ENCODE measurements at places on chromosomes 12 and 14.

- DNase-seq, result no peak
These were observed 15.6 kb upstream of the SUPT16H start for GRCh38 chr14:21399311-21399870.

- DNase-seq, result no peak
These were observed 16.7 kb downstream of the ULK1 start for GRCh38 chr12:131911028-131911650.

GRCh38 chr12:33562401-33562800, 122.8 kb upstream of the SYT10 start:
- DNase-seq, result no peak

- DNase-seq, result no peak
These were observed 13.5 kb downstream of the EXD2 start for GRCh38 chr14:69204753-69205152.

DNA sequence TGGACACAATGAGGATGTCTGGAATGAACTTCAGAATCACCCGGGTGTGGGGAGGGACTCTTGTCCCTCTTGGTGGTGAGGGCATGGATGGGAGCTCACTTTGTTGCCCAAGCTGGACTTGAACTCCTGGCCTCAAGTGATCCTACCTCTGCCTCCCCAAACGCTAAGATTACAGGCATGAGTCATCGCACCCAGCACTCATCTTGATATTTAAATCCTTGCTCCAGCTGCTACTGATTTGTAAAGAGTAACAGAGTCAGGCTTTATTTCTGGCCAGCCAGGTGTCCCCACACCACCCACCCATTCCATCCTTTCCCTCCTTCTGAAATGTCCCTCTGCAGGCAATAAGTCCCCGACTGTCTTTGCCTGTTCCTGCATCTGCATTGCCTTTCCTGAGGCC, 4.9 kb downstream of the DDX54 start:
- DNase-seq, result no peak

- DNase-seq, result peak; percentile 63
These were observed 10.9 kb downstream of the C12orf43 start for GRCh38 chr12:121005346-121005815.

- no peak for DNase-seq
These were observed 14.8 kb downstream of the DDX24 start for GRCh38 chr14:94066089-94066676.

DNA sequence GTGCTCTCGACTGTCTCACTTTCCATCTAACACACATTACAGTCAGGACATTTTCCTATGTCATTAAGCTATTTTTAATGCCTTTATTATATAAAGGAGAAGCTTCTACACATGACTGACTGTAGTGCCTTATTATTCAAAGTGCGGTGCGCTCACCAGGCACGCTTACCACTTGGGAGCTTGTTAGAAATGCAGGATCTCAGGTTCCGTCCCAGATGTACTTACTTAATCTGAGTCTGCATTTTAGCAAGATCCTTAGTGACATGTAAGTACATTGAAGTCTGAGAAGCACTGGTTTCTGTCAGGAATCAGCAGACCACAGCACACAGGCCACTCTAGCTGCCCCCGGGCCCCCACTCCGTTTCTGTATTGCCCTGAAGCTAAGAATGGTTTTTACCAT, 44.7 kb upstream of the MDM1 start:
- DNase-seq, result no peak

GRCh38 chr12:1579651-1580435, 14.5 kb downstream of the FBXL14 start:
- DNase-seq, result no peak

- DNase-seq, result no peak
These were observed 12.5 kb downstream of the TAS2R13 start for GRCh38 chr12:10896854-10897253.

DNA sequence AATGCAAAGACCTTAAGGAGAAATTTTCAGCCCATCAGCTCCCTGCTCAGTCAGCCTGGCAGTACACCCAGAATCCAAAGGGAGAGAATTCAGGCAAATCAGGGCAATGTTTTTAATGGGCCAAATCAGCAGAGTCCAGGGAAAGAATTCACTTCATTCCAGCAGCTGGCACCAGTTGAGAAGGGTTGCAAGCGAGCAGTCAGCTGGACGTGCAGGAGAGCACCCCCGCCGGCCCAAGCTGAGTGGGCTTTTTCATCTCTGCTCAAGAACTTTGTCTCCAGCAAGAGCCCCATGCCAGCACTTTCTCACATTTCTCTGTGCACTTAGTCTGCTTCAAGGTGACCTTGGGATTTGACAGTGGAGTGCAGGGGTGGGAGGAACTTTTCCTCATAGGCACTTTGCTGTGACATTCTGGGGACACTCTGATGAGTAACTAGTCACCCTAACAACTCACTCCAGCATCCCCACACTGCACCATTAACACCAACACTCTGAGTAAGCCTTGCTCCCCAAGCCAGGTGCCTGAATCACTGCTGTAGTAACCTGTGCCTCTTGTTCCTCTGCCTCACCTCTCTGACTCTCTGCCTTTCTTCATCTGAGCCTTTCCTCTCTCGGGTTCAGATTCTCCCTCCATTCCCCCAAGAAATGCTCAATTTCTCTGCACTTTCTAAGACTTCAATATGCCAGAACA, 2.2 kb downstream of the ENDOU start:
- DNase-seq, result no peak

GRCh38 chr12:113097716-113098440, 37.7 kb downstream of the RASAL1 start:
- no peak for DNase-seq

- no peak for DNase-seq
These were observed 520 bp downstream of the CSRP2 start for GRCh38 chr12:76878099-76878898.

DNA sequence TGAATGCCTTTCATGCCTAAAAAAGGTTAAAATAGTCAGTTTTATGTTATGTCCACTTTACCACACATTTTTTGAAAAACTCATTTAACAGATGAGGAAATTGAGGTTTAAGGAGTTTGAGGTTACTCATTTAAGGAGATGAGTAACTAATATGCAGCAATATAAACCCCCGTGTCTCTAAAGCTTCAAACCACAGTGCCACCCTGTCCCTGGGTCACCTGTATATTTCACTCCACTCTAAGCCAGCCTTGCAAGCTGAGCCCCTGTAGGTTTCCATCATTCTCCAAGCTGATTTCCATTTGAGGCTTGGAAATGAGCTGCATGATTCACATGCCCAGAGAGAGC, 64.4 kb downstream of the NUAK1 start:
- no peak for DNase-seq

DNA sequence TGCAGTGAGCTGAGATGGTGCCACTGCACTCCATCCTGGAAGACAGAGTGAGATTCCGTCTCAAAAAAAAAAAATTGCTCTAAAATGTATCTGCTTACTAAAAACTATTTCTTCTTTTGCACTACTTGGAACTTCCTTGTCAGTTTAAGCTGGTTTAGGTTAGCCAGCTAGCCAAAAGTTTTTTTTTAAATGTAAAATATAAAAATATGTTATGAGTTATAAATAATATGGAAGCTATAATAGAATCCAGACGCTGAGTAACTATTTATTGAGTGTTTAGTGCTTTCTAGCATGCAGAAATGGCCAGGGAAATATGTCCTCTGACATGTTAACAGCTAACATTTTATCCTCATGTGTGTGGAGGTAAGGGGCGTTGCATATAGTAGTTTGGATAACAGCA, 85.6 kb downstream of the PLEKHA5 start:
- no peak for DNase-seq

- DNase-seq, result no peak
These were observed 50.2 kb upstream of the HSPB8 start for GRCh38 chr12:119128527-119128926.

DNA sequence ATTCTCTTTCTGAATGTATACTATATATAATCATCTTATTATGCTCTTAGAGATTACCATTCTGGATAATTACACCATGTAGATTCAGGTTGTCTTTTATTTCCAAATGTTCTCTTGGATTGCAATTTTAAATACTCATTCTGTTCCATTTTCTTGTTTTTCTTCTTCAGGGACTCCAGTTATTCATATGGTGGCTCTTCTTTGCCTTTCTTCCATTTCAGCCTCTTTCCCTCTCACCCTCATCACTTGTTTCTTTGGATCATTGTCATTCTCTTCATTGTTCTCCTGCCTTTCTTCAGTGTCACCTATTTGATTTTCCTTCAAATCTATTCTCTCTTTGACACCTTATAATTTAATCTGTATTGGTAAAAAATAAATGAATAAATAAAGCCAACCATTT, 182.0 kb downstream of the ITPR2 start:
- DNase-seq, result no peak

DNA sequence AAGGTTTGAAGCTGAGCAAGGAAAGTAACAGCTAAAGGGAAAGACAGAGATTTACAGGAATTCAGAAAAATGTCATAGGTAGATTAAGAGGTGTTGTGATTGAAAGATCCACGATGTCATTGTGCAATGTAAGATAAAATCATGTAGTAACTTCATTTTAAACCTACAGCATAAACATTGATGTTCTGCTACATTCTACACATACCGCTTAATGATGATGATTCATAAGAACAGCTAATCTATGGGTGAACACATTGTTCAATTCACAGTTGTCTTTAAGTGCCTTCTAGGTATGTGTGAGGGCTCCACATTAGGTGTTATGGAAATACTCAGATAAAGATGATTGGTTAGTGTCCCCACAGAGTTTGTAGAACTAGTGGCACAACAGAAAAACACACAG, 170.9 kb downstream of the GRIP1 start:
- DNase-seq, result no peak

GRCh38 chr12:60853407-60853806, 1257.6 kb downstream of the SLC16A7 start:
- no peak for DNase-seq

DNA sequence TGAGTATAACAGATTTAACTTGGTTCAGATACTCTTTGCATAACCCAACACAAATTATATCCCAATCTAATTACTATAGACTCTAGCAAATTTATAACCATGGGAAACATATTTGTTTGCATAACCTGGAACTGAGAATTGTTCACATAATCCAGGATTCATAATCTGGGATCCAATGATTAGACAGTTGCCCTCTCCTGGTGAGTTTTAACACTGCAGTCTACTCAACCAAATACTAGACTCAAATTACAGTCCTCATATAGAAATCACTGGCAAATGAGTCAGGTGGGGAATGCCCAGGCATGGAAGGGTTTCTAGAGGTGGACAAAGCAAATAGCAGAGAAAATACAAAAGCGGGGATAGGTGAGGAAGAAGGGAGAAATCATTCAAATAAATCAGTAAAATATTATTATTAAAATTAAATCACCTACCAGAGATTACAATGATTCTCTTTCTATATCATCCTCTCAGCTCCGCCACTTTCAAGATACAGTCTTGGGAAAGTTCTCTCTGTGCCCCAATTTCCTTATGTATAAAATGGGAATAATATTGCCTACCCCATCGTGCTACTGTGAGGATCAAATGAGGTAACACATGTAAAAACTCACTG, 9.4 kb downstream of the GCH1 start:
- DNase-seq, result peak; percentile 59

DNA sequence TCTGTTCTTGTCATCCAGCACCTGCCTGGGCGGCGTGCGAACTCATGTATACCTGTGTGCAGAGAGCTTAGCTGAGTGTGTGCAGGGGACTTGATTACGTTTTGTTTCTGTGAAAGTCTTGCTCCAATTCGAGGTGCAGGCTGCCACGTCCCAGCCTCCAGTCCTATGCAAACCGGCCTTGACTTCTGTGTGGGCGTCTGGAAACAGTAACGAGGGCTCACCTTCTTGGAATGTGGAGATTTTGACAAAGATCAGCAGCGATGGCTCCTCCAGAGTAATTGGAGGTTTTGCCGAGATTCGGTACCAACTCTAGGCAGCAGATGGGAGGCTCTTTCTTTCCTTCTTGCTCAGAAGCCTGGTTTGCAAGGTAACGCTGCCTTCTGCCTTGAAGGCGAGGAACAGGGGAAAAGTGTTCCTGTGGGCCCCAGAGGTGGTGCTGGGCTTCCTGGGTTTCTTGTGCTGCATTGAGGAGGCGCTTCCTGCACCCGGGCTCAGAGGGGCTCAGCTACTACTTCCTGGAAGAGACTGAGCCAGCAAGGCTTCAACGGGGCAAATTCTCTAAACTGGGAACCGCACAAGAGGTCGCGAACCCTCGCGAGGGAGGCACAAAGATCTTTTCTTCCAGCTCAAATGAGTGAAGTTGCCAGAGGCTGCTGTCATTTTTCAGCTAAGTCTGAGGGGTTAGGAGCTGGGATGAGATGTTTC, 249.0 kb downstream of the AACS start:
- DNase-seq, result no peak

DNA sequence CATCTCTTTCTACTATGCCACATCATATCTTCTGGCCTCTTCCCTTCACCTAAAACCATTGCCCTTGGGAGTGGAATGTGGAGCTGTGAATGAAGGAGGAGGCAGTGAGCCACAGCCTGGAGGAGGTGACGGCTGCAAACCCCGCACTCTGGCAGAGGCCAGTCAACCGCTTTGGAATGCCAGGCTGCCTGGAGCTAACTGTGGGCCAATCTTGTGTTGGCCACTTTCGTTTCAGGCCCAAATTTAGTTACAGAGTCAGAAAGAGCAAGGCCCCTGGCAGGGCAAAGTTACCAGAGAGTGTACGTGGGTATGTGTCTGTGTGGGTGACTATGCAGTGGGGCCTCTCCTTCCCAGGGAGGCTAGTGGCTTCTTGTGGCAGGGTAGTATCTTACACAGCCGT, 40.1 kb downstream of the CACNA1C start:
- DNase-seq, result no peak

- no peak for DNase-seq
These were observed 365.7 kb downstream of the RPS29 start for GRCh38 chr14:49220492-49220891.

GRCh38 chr12:3339221-3339620, 151.8 kb upstream of the PRMT8 start:
- DNase-seq, result no peak

DNA sequence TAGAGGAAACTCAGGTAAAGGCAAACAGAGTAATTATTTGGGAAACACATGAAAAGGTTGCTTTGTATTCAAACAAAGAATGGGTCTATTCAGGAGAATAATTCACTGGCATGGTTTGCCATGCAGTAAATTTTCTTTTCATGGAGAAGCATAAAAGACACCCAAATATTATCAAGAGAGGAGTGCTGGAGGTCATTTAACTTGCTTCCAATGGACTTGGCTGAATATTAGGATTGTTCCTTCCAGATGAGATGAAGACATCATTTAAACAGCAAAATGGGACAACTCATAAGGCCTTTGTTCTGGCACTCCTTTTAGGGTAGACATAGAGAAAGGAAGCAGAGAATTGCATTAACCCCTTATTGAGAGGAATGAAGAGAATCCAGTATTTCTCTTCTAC, 38.7 kb downstream of the WIF1 start:
- no peak for DNase-seq

- DNase-seq, result no peak
These were observed 10.4 kb downstream of the RHOJ start for GRCh38 chr14:63214417-63215196.

- DNase-seq, result peak; percentile 89
These were observed 2.0 kb downstream of the TPI1 start for GRCh38 chr12:6869049-6870021.

GRCh38 chr14:88323523-88324199, 592 bp upstream of the KCNK10 start:
- no peak for DNase-seq

GRCh38 chr12:25529738-25530137, 23.3 kb downstream of the LMNTD1 start:
- DNase-seq, result no peak
